ENCODE measurements at places on chromosomes 7 and 10. TPM values are rescaled to one million over a fixed set of nuclear protein-coding genes. Genes with fewer than 3 reads are reported as not detected.

BEND7 gene
- total RNA-seq, result 0.10 TPM

GNAI1 gene
- total RNA-seq, result 2.8 TPM

FAM24A gene
- total RNA-seq, result not detected

AGAP9 gene
- 3.0 TPM for total RNA-seq

Data from RPMI7951 (cell line).